ENCODE measurements at places on chromosomes 2 and 18. TPM values are rescaled to one million over a fixed set of nuclear protein-coding genes. Genes with fewer than 3 reads are reported as not detected.

Gene CYP26B1
- 1.4 TPM for total RNA-seq

DNA sequence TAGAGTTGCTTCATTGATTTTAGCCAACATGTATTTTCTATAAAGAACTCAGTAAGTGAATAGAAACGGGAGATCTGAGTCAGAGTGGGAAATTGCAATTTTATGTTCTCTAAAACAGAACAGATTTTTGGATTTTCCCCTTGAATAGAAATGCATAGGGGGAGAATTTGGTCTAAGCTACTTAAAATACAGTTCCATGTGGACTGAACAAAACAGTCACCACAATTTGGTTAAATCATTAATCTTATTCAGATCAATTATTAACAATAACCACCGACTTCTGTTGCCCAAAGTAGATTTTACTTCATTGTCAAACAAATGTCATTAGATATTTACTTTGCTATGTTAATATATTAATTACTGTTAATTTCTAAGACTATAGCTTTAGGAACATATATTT lies 107.7 kb downstream of the SCG2 start:
- H3K27ac ChIP-seq = no peak overlapping the region
- no peak for DNase-seq
- H3K4me1 ChIP-seq = no peaks in the 10 kb centered on the region
- no peak overlapping the region for H3K4me3 ChIP-seq
- no peaks in the 10 kb centered on the region for H3K36me3 ChIP-seq
- no peaks in the 10 kb centered on the region for H3K27me3 ChIP-seq

GRCh38 chr18:2655954-2656236 lies 369 bp downstream of the SMCHD1 start:
- no peaks in the 10 kb centered on the region for H3K27me3 ChIP-seq
- H3K36me3 ChIP-seq = no peaks in the 10 kb centered on the region
- peak overlapping the region; percentile 99 for H3K27ac ChIP-seq

Gene ANKRD30B
- total RNA-seq = not detected

Gene OR6B2
- total RNA-seq = not detected

GRCh38 chr2:47225061-47225783 lies 70.1 kb upstream of the STPG4 start:
- DNase-seq = peak; percentile 82
- no peaks in the 10 kb centered on the region for H3K27me3 ChIP-seq
- H3K4me1 ChIP-seq = peaks cover 13% of the 10 kb centered on the region
- H3K4me3 ChIP-seq = no peak overlapping the region
- no peaks in the 10 kb centered on the region for H3K36me3 ChIP-seq
- H3K27ac ChIP-seq = no peak overlapping the region

GRCh38 chr2:108575132-108575966 lies 41.1 kb downstream of the LIMS1 start:
- H3K4me1 ChIP-seq = peaks cover 95% of the 10 kb centered on the region
- H3K27ac ChIP-seq = peak overlapping the region; percentile 46
- no peaks in the 10 kb centered on the region for H3K27me3 ChIP-seq
- DNase-seq = no peak
- H3K36me3 ChIP-seq = no peaks in the 10 kb centered on the region
- H3K4me3 ChIP-seq = no peak overlapping the region

Gene PLCD4
- 2.5 TPM for total RNA-seq
